ENCODE measurements at places on chromosomes 7 and 10.
A peak's percentile ranks its signal among the peaks of the same experiment; 100 is the strongest.

- DNase-seq = no peak
Measured at GRCh38 chr7:18109762-18110161, 82.1 kb upstream of the PRPS1L1 start.

- no peak for DNase-seq
Measured at GRCh38 chr10:110672580-110672919, 28.4 kb downstream of the RBM20 start.

- no peak for DNase-seq
Measured at GRCh38 chr7:121139427-121139826, 150.9 kb downstream of the CPED1 start.

- DNase-seq = no peak
Measured at GRCh38 chr7:135666846-135667245, 4.5 kb downstream of the STMP1 start.

- no peak for DNase-seq
Measured at GRCh38 chr10:133391761-133392518, 2.0 kb upstream of the MTG1 start.

- DNase-seq = no peak
Measured at GRCh38 chr10:111273635-111274034, 196.8 kb downstream of the ADRA2A start.

DNA sequence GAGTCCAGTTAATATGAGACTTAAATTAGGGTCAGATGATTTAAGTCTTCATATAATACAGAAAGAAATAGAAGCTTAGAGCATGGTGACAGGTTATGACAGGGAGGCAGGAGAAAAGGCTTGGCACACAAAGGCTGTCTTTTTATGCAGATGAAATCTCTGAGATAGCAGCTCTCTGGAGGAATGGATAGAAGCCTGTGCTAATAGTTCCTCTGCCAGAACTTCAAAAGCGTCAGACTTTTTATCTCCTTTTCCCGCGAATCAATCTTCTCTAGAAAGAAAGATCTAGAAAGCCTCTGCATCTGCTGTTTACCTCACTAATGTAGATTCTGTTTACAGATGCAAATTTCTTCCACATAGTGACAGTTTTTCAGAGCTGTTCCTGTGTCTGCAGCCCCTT lies 1106.2 kb downstream of the XPNPEP1 start:
- DNase-seq = no peak

- no peak for DNase-seq
Measured at GRCh38 chr7:76069238-76069638, 21.3 kb downstream of the MDH2 start.

GRCh38 chr7:141042222-141043193 lies 27.8 kb upstream of the MRPS33 start:
- no peak for DNase-seq

DNA sequence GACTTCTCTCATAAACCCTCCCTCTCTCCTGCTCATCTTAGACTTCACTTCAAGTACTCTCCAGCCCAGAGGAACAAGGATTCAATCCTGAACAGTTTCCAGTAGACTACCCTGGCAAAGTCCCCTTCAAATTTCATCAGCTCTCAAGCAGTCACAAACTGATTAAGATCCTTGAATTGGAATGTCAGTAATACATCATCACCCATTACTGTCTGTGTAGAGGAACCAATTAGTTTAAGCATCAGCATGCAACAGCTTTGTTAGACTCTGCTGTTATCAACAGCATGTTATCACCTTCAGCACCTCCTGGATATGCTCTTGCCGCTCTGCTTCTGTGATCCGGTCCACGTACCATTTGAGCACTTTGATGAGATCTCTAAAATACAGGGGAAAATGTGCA lies 307.0 kb upstream of the IMMP2L start:
- no peak for DNase-seq

DNA sequence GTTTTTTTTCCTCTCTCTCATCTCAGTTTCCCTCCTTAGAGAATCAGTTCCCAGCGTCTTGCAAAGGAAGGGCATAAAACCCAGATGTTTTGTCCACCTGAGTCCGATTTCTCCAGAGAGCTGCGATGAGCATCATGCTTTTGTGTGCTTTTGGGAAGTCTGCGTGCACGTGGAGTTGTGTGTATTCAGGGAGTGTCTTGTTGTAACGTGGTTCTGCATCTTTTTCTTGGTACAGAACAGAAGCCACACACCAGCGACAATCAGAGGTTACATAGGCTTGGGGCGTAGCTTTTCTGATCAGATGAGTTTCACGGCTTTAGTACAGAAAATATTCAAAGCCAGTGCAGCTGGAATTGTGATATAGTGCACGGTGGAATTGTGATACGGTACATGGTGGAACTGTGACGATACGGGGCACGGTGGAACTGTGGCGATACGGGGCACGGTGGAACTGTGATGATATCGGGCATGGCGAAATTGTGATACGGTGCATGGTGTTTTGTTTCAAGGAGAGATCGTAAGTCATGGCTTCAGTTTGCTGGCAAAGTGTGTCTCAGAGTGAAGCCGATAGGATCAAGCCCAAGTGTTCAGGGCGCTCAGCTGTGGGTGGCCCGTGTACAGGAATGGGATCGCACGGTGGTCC lies 32.8 kb downstream of the FOXK1 start:
- DNase-seq = no peak

GRCh38 chr10:94292434-94293090 lies 70.2 kb downstream of the NOC3L start:
- DNase-seq = no peak

DNA sequence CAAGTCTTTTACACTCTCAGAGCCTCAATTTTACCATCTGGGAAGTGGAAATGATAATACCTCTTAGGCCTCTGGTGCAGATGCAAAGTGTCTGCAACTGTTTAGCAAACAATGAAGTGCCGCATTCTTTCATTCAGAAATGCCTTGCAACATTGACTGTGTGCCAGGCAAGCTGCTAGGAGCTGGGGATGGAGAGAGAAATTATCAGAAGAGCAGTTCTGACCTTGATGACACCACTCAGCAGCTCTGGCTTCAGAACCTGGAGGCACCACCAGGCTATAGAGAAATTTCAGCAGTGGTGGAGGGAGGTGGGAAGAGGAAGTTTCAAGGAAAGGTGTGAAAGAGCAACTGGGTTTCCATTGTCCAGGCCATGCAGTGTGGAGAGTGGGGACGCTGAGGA lies 78.1 kb upstream of the HABP2 start:
- DNase-seq = no peak

DNA sequence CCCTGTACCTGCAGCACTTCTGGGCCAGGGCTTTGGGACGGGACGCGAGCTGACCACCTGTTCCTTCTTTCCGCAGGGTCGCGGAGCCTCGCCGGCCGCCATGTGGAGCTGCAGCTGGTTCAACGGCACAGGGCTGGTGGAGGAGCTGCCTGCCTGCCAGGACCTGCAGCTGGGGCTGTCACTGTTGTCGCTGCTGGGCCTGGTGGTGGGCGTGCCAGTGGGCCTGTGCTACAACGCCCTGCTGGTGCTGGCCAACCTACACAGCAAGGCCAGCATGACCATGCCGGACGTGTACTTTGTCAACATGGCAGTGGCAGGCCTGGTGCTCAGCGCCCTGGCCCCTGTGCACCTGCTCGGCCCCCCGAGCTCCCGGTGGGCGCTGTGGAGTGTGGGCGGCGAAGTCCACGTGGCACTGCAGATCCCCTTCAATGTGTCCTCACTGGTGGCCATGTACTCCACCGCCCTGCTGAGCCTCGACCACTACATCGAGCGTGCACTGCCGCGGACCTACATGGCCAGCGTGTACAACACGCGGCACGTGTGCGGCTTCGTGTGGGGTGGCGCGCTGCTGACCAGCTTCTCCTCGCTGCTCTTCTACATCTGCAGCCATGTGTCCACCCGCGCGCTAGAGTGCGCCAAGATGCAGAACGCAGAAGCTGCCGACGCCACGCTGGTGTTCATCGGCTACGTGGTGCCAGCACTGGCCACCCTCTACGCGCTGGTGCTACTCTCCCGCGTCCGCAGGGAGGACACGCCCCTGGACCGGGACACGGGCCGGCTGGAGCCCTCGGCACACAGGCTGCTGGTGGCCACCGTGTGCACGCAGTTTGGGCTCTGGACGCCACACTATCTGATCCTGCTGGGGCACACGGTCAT lies 13.3 kb downstream of the GPR146 start:
- DNase-seq = no peak

DNA sequence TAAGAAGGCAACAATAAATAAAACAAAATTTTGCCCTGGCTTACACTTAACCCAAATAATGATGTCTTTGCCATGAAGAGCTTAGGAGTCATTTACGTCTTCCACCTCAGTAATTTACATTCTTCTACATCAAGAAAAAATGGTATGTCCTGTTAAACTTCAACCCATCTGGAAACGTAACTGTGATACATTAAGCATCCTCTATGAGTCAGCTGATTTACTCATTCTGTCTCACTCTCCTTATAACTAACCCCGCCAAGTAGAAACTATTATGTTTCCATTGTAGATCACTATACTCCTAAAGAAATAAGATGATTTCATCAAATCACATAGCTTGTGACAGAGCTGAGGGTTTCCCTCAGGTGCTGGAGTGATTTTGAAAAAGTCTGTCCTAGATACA lies 330.7 kb downstream of the CDC14C start:
- DNase-seq = no peak

DNA sequence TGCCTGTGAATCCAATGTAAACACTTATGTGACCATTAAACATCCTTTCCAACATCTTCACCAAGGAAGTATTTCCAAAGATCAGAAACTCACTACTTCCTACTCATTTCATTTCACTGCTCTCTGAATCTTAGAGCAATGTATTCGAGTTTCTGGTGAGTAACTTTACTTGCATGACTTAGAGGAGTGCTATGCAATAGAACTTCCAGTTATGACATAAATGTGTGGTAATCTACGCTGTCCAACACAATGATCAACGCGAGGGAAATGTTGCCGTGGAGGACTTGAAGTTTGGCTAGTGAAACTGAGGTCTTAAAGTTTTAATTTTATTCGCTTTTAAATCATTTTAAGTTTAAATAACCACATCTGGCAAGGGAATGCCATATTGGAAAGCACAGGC lies 1326.3 kb downstream of the XPNPEP1 start:
- DNase-seq = no peak

DNA sequence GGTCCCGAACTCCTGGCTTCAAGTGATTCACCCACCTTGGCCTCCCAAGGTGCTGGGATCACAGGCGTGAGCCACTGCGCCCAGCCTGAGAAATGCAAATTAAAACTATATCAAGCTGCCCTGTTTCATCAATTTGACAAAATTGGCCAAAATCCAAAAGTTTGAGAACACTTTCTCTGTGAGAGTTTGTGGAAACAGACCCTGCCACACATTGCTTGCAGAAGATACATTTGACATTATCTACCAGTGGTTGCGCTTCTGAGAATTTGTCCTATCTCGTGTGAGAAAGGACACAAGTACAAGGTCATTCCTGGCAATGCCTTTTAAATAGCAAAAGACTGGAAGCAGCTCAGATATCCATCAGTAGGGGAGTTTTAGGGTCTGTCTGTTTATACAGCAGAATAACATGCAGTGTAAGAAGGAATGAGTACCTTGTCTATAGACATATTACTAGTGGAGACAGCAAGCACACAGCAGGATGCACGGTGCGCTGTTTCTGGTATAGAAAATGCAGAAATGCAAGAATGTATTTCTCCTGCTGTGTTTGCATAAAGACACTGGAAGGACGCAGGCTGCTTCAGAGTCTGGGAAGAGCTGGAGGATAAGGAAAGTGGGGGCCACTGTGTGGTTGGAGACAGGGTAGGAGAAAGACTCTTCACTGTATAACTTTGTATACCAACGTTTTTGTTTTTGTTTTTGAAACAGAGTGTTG lies 4.3 kb downstream of the LHPP start:
- DNase-seq = no peak

GRCh38 chr7:83005410-83005809 lies 157.3 kb downstream of the PCLO start:
- no peak for DNase-seq

- DNase-seq = peak; percentile 54
Measured at GRCh38 chr10:102678842-102679289, 34.6 kb downstream of the TRIM8 start.

GRCh38 chr10:112173206-112173605 lies 10.4 kb downstream of the GPAM start:
- DNase-seq = no peak

- DNase-seq = no peak
Measured at GRCh38 chr7:136496551-136496950, 371.9 kb upstream of the CHRM2 start.

- DNase-seq = no peak
Measured at GRCh38 chr7:101161692-101162471, 3.5 kb downstream of the VGF start.

GRCh38 chr7:101614098-101614938 lies 14.8 kb downstream of the MYL10 start:
- no peak for DNase-seq

GRCh38 chr10:93746844-93747284 lies 10.9 kb upstream of the LGI1 start:
- DNase-seq = no peak

DNA sequence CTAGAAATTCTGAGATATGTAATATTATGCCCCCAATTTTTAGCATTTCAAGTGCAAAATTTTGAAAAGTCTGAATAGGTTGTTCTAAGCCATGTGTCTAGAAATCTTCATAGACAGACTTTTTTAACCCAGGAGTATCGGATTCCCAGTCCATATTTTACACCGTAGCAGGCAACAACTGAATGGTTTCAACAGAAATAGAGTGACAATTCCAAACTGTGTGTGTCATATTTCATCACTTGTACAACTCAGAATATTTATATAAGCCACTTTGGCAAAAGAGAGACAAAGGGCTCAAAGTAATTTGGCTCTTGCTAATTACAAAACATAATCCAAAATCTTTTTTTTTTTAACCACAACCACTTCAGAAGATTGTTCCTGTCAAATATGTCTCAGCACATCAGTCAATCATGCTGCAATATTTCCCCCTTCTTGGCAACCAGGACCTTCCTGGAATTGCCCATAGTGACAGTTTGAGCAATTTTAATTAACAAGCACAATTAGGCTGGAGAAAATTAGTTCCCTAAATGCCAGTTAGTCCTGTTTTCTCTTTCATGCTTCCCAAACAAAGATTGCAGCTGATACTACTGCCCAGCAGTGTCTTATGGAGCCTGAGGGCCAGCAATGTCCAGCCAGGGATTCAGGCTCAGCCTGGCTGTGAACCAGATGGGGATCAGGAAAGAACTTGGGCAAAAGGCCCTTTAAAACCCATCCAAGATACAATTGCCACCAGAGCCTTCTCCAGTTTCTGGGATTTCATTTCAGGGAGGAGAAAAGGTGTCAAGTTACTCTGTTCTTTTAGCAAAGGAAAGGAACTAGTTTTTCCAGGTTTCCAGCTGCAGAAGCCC lies 533.3 kb upstream of the GHITM start:
- no peak for DNase-seq
